Stimulated activated CD4-positive, alpha-beta T cell treated with anti-CD3 and anti-CD28 coated beads, TNF-alpha, amount 100 ng/mL, for 1 hour (primary cell): ENCODE measurements at places on chromosomes 5 and 9.

- no peak for DNase-seq
Observed at GRCh38 chr5:79124607-79125006, 13.0 kb downstream of the BHMT start.

GRCh38 chr5:173904151-173904550, 16.0 kb downstream of the CPEB4 start:
- no peak for DNase-seq

DNA sequence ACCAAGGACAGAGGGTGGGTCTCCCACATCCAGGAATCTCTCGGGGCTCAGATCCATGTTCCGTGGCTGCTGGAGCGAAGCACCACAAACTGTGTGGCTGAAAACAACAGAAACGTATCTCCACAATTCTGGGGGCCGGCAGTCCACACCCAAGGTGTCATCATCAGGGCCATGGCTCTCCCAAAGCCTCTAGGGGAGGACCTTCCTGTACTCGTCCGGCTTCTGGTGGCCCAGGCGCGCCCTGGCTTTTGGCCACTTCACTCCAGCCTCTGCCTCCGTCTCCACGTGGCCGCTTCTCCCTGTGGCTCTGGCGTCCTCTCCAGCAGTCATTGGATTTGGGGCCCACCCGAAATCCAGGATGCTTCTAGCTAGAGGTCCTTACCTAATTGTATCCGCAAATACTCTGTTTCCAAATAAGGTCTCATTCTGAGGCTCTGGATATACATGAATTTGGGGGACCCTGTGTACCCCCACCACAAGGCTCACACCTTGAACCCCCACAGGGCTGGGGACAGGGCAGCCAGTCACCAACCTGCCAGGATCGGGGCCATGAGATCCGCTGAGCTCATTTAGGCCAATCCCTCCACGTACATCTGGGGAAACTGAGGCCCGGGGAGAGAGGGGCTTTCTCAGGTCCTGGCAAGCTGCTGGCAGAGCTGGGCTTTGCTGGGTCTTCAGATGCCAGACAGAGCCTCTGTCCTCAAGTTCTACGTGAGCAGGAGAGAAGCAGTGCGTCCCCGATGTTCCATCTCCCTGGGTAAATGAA, 158.2 kb downstream of the OLFM1 start:
- no peak for DNase-seq

GRCh38 chr5:81749561-81750307, 1.2 kb downstream of the SSBP2 start:
- DNase-seq: no peak

- no peak for DNase-seq
Observed at GRCh38 chr5:16934123-16934522, 2.0 kb downstream of the MYO10 start.

- no peak for DNase-seq
Observed at GRCh38 chr9:122371846-122372245, 1.0 kb downstream of the PTGS1 start.

DNA sequence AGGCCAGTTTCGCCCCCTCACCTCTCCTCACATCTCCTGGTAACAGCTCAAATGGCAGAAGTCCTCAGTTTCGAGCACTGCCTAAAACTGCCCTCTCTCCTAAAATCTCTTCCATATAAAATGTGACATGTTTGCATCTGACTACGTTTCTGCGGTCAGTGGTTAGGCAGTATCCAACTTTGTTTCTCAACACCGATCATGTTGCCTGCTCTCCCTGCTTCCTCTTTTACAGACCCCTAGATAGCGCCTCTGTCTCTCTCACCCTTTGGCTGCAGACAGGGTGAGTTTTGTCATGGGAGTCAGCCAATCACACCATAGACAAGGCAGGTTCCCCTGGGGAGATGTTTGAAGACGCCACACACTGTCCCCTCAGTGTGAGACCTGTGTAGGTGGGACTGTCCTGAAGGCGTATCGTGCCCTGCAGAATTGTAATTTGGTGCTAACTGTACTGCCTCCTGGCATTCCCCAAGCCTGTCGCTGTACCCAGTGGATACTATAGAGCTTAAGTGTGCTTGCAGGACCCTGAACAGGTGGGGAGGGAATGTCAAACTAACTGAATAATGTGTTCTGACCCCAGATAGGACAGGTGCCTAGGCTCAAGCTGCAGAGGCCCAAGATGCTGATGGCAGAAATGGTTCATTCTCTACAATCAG, 1.1 kb downstream of the HEXB start:
- no peak for DNase-seq

GRCh38 chr5:111252799-111253545, 28.8 kb downstream of the CAMK4 start:
- DNase-seq: no peak

DNA sequence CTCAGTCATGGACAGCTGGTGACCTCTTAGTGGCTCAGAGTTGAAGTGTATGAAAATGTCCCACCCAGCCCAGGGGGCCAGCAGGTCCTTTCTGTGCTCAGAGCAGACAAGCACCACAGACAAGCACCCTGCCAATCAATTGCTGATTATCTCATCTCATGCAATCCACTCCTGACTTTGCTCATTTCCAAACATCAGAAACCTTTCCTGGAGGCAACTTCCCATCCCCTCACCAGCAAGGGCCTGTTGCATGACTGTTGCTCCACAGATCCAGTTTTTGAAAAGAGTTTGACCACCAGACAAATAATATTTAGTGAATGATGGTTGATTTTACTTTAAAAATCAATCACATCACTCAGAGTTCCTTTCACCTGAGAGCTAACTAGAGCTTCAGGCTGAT, 397.3 kb upstream of the KLF4 start:
- DNase-seq: no peak

DNA sequence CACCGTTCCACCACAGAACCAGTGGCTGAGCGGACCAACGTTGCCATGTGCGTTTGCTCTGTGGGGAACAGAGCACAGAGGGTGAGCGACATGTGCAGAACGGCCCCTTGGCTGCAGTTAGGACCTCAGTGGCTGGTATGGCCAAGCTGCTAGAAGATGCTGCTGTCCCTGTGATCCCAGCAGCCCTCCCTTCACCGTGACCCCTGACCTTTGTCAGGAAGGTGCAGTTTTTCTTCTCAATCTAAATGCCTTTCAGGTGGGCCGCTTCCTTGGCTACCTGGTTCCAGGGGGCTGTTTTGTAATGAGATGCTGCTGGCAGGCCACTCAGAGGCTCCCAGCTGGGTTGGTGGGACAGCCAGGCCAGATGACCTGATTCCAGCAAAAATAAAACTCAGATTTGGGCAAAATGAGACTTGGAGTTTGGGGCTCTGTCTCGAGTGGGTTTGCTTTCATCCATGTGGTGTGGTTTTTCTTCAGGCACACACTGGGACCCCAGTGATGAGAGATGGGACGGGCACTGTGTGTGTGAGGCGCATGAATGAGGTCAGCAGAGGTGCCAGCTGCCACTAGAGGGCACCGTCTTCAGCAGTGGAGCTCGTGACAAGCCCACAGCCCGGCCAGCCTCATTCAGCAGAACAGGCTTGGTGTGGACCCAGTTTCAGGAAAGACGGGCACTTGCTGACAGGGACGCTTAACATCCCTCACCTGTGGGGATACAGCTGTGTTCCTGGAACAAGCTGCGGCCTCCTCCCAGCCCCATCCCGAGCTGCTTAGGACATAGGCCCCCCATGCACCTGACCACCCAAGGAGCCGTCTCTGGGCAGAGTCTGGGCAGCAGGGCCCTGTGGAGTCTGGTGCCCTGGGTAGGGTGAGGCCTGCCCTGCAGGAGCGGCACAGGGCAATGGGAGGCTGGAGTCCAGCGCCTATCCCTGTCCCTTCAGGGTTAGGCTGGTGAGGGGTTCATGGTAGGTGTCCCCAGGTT, 4.1 kb downstream of the MRPS2 start:
- peak; percentile 35 for DNase-seq

DNA sequence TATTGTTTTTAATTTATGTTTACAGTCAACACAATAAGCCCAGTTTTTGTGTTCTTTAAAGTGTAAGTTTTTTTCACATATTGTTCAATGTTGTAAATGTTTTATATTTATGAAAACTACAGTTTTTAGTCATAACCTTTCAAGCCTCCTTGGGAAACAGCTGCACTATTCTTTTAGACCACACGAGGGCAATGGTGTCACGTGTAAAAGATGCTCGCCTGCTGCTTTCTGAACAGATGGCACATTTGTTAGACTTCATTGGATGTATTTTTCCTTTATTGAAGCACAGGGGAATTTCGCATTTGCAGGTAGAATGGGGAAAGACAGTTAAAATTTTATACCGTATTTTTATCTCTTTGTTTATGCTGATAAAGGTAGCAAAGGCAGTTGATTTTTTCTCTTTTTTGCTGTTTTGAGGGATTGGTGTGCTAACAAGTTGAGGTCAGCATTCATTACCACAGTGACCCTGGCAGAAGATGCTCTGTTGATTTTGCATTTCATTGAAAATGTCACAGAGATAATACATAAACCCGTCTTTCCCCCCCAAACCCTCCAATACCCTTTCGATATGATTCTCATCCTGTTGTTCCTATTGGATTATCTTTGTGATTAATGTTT, 59.0 kb downstream of the MAT2B start:
- peak; percentile 49 for DNase-seq
